ENCODE measurements at places on chromosomes 16 and 17.

DNA sequence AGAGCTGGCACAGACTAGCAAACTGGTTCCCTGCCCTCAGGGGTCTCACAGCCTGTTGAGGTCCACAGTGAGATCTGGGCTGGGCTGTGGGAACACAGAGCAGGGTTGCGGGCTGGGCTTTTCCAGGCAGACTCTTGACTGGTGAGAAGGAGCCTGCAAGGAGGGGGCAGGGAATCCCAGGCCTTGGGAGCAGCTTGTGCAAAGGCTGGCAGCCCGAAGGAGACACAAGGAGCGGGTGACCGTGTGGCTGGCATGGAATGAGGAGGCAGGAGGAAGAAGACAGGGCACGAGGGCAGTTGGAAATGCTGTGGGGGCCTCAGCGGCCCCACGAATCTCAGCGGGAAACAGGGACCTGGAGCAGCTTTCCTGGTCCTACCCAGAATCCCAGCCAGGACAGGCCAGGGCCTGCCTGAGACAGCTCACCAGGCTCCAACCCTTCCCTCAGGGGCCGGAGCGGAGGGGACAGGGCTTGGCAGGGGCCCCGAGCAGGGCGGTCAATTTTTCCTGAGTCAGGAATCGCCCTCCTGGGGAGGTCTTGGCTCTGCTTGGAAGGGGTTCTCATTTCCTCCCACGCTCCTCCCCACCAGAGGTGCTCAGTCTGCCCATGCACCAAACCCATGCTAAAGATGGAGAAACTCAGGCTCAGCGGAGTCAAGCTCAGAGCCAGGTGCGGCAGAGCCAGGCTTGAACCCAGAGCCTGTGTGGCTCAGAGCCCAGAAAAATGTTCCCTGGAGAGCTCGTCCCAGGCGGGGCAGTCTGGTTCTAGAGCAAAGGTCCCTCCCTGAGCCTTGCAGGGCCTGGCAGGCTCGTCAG lies 9.2 kb upstream of the SNN start:
- DNase-seq, result no peak

DNA sequence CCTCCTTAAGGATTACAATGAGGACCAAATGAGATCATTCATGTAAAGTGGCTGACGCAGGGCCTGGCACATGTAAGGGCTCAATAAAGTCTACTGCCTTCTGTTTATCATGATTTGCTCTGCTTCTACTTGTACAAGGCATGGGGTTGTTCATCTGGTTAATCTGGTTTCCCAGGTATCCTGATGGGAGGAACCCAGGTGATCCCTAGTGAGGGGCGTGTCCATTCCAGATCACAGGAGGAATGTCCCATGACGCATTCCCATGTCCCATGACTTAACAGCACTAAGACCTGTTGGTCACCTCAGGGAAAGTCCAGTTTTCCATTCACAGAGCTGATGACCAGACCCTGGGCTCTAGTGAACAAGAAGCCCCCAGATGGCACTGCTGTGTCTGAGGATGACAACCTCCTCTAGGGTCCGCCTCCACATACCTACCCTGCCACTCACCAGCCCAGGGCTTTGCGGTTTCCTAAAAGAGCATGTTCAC lies 11.5 kb upstream of the TPPP3 start:
- no peak for DNase-seq

DNA sequence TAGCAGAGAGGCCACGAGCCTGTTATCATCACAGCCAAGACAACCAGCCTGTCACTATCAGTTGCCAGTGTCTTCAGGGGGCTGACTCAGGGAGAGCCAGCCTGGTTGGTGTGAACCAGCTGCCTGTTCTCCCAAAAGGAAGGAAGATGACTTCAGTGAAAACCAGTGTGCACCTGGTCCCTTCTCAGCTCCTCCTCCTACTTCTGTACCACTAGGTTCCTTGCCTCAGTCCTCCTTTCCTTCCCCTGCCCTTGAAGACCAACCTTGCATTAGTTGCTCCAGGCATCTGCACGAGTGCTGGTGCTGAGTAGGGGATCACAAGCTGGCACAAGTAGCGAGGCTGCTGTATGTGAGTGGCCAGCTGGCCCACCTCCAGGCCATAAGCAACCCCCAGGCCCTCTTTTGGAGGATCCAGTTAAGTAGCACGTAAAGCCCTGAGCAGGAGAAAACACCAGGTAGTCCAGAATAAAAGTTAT lies 8.5 kb downstream of the TUBG1 start:
- DNase-seq, result no peak

DNA sequence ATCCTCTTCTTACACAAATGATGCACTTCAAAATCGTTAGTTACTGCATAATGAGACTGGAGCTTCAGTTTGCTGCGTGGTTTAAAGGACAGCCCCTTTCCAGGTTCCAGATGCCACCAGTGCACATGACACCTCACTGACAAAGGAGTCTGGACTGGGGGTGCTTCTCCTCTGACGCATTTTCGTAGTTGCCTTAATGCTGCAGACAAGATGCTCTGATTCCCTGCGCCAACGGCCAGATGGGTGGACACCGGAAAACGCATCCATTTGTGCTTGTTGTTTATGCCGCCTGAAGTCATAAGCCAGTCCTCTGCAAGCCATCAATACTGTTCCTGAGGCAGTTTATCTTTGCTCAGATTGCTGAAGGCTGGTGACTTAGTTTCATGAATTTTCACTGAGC lies 16.0 kb downstream of the FBXO31 start:
- no peak for DNase-seq

- no peak for DNase-seq
These were observed 5.2 kb downstream of the TMEM220 start for GRCh38 chr17:10724546-10725195.

GRCh38 chr16:35731341-35732040 lies 2272.1 kb downstream of the TP53TG3F start:
- no peak for DNase-seq

DNA sequence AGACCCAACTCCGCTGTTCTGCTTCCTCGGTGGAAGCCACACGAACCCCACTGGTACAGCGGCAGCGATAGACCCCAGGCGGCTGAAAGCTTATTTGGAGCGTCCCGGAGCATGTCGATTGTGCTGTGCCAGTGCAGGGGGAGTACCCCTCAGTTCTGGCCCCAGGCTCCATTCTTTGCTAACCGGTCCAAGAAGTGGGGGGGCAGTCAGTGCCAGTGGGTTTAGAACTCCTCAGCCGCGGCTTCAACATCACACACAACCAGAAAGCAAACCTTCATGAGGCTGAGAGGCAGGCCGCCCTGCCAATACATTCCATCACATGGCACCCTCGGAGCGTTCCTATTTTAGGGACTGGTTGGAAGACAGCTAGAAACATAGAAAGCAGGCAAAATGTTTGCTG lies 1.7 kb upstream of the MNT start:
- DNase-seq, result no peak

- no peak for DNase-seq
These were observed 54.0 kb downstream of the MRM3 start for GRCh38 chr17:836151-836550.

DNA sequence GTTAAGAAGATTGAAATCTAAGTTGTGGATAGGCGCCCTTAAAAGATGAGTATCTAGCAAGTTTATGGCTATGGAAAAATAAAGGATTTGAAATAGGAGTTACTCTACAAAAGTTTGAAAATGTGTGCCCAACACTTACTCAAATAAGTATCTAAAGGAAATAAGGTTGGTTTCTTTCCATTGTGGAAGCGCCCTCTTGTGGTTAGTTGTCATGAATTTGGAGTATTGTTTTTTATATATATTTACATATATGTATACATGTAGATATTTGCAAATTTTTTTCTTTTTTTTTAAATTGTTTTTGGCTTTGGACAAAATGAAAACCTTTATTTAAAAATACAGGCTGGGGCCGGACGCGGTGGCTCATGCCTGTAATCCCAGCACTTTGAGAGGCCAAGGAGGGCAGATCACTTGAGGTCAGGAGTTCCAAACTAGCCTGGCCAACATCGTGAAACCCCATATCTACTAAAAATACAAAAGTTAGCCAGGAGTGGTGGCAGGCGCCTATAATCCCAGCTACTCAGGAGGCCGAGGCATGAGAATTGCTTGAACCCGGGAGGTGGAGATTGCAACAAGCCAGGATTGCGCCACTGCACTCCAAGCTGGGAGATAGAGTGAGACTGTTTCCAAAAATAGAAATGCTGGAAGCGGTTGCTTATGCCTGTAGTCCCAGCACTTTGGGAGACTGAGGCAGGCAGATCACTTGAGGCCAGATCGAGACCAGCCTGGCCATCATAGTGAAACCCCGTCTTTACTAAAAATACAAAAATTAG lies 24.0 kb upstream of the VPS4A start:
- peak; percentile 67 for DNase-seq

DNA sequence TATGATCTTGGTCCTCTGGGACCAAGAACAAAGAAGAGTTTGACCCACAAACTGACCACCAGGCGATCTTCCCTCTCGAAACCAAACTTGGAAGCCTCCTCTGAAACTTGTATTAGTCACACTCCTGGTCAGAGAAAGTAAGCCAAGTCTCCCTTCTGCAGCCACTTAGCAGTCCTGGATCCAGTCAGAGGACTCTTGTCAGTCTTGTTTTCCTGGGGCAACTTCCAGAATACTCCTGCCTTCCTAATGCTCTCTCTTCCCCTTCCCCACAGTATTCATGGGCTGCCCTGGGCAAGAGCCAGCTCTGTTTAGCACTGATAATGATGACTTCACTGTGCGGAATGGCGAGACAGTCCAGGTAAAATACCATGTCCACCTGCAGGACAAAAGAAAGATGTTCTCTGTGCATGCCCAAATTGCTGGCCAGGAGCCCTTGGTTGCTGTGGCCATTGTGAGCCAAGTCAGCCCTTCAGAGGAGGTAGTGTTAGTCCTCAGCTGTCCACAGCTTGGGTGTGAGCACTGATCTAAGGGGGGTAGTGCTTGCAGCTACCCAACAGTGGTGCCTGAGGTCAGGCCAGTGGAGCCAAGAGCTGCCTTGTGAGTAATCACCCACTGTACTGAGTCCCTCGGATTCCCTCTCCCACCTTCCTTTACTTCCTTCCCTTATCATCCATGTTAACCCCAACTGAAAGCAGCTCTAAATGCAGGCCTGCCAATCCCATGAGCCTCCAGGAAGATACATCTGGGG lies 31.2 kb downstream of the CDH3 start:
- no peak for DNase-seq

- DNase-seq, result no peak
These were observed 388.5 kb downstream of the XYLT1 start for GRCh38 chr16:17082095-17082882.

DNA sequence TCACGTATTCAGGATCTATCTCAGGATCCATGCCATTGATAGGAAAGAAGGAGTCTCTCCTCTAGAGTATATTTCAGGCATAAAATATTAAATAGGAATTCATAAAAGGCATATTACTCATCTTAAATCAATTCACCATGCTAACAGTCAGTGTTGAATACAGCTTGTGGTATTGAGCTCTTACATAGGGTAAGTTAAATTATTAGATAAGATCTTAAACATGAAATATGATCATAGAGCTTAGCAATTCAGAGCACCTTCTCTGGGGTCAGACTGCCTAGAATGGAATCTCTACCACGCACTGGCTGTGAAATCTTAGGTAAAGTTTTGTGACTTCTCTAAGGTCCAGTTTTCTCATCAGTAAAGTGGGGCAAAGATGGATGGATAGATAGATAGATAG lies 20.7 kb downstream of the MARCHF10 start:
- no peak for DNase-seq

- no peak for DNase-seq
These were observed 369.2 kb downstream of the CDH13 start for GRCh38 chr16:82995924-82996441.

DNA sequence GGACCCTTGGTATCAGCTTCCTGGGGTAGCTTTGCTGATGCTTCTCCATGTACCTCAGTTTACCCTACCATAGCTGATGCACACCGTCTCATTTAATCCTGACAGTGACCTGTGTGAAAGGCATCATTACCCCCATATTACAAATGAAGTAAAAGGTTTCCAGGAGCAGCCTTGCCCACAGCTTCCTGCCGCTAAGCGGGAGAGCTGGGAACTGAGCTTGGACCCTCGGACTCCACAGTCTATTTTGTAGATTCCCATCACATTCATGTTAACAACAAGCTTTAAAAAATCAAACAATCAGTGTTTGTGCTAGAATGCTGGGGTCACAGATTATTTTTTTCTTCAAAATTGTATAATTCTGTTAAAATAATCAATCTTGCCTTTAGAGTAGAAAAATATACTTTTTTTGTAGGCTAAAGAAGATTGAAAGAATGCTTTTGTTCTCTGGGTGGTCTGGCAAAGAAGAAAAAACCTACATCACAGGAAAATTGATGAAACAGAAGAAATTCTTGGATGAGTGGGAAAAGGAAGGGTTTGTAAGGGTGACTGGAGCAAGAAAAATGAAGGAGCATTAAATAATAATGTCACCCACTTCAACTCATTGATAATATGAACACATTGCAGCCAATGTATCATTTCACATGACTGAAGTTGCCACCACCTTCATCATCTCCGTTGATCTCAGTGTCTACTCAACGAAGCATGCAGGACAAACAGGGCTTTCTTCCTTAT lies 9.5 kb upstream of the USP10 start:
- no peak for DNase-seq

DNA sequence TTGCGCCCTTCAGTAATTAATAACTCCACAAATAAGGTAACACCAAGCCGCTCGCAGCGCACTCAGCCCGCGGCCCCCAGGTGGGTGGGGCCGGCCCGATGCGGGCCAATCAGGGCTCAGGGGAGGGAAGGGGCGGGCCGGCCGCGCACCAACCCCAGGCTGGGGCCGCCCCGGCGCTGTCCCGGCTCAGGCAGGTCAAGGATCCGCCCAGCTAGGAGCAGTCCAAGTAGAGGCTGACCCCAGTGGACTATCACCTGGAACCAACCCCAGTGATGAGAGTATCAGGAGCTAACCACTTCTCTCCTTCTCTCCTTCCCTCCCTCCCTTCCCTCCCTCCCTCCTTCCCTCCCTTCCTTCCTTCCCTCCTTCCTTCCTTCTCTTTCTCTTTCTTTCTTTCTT lies 110.8 kb downstream of the C16orf78 start:
- no peak for DNase-seq

GRCh38 chr17:32335687-32336086 lies 6.3 kb downstream of the C17orf75 start:
- no peak for DNase-seq

- DNase-seq, result no peak
These were observed 16.7 kb downstream of the SALL1 start for GRCh38 chr16:51134269-51134812.
